Stimulated activated CD4-positive, alpha-beta T cell treated with anti-CD3 and anti-CD28 coated beads, Interleukin-4, amount 100 ng/mL, for 1 hour (primary cell): ENCODE measurements at places on chromosomes 5 and 9.

GRCh38 chr9:121297389-121297788, 29.4 kb downstream of the GSN start:
- no peak for DNase-seq

GRCh38 chr5:173512637-173513435, 103.6 kb downstream of the BOD1 start:
- DNase-seq, result no peak

DNA sequence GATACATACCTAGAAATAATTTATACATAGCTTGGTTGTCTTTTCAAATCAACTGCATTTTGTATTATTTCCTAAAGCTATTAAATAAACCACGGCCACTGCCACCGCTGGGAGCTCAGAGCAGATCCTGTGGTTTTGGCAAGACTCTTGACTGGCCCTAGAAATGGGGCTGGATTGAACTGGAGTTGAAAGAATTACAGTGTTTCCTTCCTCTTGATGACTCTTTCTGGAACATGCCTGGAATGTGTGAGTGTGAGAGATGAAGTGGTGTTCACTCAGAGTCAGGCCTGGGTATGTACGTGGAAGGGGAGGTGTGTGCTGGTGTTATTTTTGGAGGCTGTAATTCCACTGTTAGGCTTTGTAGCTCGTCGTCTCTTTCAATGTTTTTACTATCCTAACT, 45.9 kb downstream of the TEK start:
- no peak for DNase-seq

GRCh38 chr5:113678924-113679575, 165.6 kb downstream of the YTHDC2 start:
- no peak for DNase-seq

DNA sequence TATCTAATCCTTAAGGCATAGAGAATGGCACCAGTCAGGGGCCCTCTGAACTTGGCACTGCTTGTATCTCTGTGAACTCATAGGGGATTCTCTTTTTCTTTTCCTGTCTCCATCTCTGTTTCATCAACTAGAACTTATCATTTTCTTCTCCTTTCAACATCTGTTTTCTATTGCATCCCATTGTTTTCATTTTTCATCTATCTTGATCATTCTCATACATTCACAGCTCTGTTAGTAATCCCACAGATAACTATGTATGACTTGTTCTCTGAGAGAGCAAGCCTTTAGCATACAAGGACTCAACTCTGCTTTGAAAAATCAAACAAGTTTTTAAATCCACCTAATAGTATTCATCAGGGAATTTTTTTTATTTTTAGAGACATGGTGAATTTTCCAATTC, 264.3 kb downstream of the ARRDC3 start:
- no peak for DNase-seq

- DNase-seq, result no peak
Measured at GRCh38 chr5:144815131-144815530, 644.5 kb downstream of the KCTD16 start.

DNA sequence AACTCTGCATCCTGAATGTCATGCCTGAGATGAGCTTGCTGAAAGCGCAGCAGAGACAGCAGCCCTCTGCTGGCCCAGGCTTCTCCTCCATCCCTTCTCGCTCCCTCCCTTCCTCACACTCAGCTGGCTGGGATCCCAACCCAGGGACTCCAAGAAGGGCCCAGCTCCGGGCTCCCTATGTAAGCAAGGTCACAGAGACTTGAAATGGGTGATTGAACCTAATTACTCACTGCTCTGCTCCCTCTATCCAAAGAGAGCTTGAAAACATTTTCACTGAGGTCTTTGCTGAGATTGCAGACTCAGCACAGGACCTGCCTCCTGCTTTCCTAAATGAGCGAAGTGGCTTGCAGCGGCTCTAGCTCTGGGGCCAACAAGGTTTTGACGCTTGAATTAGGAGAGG, 42.8 kb downstream of the RAPGEF1 start:
- no peak for DNase-seq

- DNase-seq, result no peak
Measured at GRCh38 chr9:87102126-87102525, 154.8 kb upstream of the GAS1 start.

DNA sequence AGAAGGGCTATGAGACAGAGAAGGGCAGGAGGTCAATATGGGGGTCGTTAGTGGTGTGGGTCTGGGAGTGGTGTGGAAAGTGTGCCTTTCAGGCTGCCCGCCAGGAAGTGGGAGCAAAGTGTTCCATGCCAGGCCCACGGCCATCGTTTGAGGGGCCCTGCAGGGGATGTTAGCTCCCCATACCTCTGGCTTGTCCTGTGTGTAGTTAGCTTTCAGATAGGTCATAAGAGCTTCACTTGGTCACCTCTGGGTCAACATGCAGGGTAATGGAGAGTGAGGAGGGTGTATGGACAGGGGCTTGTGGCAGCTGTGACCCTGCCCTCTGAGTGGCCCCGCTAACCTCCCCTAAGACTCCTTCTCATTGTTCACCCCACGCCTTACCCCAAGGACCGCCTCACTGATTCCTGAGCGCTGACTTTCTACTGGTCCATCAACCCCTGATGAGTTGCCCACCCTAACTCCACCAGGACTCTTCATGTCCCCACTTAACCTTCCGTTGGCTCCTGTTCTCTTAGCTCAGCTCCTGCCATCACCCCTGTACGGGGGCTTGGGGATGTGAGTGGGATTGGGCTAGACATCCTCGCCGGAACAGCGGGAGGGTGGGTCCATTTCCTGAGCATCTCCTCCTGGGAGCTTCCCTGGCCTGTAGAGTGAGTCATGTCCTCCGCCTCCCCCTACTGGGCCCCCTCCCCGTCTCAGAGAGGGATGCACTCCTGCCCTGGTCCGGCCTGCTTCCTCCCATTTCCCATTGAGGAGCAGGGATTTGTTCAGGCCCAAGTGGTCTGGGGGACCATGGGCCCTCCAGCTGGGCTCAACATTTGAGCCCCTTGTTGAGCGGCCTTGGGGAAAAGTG, 125.7 kb downstream of the FGF18 start:
- DNase-seq, result no peak

DNA sequence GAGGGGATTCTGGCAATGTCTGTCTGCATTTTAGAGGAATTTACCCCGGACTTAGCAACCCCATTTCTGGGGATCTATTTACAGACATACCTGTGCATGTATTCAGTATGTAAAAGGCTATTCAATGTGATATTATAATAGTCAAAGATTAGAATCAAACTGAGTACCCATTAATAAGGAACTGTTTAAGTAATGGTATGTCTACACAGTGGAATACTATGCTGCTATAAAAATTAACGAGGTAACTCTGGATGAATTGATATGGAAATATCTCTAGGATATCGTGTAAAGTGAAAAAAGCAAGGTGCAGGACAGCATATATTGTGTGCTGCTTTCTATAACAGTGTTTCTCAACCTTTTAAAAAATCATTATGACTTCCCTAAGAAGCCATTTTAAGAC, 186.9 kb downstream of the SEMA6A start:
- DNase-seq, result no peak

GRCh38 chr5:110288766-110289511, 437.5 kb downstream of the TMEM232 start:
- DNase-seq, result no peak

DNA sequence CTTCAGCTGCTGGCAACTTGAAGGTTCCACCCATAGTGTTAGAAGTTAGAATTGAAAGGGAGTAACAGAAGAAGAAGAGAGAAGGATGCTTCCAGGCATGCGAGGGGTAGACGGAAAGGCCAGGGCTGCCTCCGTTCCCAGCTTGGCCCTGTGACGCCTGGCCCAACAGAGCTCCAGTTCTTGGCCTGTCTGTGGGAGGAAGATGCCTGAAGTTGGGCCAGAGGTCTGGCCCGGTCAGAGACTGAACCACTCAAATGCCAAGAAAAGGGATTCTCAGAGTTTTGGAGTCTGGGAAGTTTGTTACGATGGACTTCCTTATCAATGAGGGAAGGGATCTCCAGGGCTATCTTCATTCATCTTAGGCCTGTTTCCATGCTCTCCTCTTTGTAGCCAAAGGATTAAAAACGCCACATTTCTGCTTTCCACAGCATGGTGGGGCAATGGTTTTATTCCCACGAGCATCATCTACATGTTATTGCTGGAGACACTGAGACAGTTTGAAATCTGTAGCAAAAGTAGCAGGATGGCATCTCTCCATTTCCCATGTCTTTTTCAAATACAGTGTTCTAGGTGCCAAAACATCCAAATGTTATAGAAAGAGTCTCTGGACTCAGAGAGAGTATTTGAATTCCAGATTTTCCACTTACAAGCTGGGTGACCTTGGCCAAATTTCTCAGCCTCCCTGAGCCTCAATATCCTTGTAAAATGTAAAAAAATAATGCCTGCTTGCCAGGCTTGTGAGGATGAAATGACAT, 65.4 kb upstream of the ANKRD55 start:
- no peak for DNase-seq

GRCh38 chr5:172748341-172748843, 22.6 kb downstream of the DUSP1 start:
- DNase-seq, result no peak

- DNase-seq, result no peak
Measured at GRCh38 chr9:3906437-3907213, 380.8 kb upstream of the RFX3 start.

GRCh38 chr5:144191998-144192397, 21.3 kb downstream of the KCTD16 start:
- no peak for DNase-seq

DNA sequence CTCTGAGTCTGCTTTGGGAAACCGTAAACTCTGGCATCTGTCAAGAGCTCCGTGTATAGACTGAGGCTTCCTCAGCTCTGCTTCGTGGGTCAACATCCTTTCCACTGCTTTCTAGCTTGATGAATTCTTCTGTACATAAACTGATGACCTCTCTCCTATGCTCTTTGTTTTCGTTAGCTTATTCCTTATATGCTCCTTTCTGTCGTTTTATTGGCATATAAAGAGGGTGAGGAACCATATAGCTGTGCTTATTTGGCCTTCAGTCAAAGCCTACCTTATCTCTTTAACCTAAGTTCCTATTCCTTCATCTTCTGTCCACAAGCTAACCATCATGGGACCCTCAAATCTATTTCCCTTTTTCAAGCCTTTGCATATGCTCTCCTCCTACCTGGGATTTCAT, 39.4 kb upstream of the CARTPT start:
- no peak for DNase-seq

- DNase-seq, result no peak
Measured at GRCh38 chr5:129216001-129216400, 121.5 kb downstream of the ISOC1 start.

DNA sequence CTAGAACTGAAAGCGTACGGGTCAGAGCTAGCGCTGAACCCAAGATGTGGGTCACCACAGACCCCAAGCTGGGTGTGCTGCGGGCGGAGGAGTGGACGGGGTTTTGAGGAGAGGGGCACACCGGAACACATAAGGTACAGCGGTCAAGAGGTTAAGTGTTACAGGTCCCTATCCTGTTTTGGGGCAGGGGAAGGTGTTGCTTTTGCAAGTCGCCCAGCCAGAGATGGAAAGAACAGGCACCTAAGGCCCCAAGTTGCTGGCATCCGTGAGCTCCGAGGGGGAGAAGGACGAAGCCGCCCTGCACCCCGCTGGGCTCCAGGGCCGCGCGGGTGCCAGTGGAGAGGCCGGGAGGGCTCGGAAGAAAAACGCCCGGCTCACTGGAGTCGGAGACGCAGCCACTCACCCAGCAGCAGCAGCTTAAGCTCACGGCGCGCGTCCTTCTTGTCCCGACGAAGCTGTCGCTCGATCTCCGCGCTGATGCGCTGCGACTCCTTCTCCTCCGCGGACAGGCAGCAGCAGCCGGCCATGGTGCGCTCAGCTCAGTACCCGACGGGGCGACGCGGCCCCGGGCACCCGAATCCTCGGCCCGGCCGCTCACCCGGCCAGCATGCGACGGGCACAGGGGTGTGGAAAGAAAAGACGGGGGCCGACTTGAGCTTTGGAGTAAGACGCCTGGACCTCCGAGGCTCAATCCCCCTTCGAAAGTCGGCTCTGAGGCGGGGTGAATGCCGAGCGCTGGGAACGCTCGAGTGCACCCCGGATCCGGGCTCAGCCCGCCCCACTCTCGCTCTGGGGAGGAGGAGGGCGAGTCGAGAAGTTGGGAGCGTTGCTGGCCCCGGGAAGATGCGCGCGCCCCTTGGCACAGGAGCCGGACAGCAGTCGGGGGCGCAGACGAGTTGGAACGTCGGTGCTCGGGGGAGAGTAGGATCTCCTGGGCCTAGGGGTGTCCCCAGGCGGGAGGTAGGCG, 572 bp downstream of the GNA14 start:
- peak; percentile 1 for DNase-seq

DNA sequence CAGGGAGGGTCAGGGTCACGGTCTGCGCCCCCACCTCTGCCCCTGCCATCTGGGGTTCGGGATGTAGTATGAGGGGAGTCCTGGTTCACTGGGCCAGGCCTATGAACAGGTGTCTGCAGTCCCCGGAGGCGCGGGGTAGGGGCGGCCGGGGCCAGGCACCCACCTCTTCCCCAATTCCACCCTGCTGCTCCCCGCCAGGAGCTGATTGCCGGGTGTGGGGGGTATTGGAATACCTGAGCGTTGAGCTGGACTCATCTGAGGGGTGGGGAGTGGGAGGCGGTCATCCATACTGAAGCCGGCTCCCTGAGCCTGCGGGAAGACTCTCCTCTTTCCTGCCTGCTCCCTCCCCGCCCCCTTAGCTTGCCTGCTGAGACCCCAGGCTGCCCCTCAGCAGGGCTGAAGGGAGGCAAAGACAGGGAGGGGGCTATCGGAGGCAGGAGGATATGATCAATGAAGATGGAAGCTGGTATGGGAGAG, 679 bp downstream of the SLC6A7 start:
- no peak for DNase-seq

GRCh38 chr9:20209391-20210340, 412.6 kb downstream of the MLLT3 start:
- peak; percentile 15 for DNase-seq

GRCh38 chr5:43000111-43000840, 39.8 kb downstream of the ANXA2R start:
- no peak for DNase-seq

DNA sequence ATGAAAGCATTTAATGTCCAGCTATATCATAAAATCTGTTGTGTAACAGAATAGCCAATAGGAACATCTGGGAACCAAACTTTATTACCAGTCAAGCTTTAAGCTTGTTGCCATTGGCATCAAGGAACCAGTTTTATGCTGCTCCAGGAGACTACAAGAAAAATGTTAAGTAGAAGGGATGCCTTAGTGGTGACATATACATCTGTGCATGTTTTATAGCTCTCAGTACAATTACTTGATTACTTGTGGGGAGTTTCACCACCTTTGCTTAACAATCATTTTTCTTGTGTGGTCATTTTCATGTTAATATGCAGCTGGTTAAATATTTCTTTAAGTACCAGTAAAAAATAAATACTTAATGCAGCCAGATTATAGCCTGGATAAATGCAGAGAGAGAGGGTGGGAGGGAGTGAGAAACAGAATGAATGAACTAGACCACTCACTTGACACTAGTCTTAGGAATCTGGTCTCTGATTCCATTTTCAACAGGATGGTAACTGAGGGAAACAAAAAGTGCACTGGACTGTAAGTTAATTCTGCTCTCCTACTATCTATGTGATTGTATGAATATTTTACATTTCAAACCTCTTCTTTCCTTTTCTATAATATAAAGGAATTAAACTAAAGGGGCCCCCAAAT, 35.7 kb upstream of the LURAP1L start:
- no peak for DNase-seq

GRCh38 chr9:120099065-120099464, 480.9 kb downstream of the CDK5RAP2 start:
- no peak for DNase-seq
